Dorsolateral prefrontal cortex (tissue), 122 donors: ENCODE measurements at places on chromosomes 4 and X. TPM values are rescaled to one million over a fixed set of nuclear protein-coding genes. Genes with fewer than 3 reads are reported as not detected.

- DNase-seq = peak; percentile 66
These were observed 110.6 kb downstream of the DCTD start for GRCh38 chr4:182806259-182807252.

Gene HMX1
- total RNA-seq = 1.3 TPM

- DNase-seq = no peak
These were observed 111.9 kb downstream of the KDR start for GRCh38 chr4:55013431-55013955.

DNA sequence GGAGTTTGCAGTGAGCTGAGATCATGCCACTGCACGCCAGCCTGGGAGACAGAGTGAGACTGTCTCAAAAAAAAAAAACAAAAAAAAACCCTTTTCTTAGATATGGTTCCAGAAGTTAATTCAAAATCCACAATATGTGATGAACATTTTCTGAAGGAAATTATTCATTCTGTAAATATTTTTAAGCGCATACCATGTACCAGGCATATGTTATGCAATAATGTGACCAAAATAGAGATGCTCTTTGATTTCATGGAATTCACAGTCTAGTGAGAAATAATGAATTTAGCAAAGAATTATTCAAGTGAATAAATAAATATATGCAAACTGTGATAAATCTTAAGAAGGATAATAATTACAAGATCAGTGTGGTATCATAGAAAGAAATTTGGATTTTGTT, 174.7 kb downstream of the GC start:
- no peak for DNase-seq

DNA sequence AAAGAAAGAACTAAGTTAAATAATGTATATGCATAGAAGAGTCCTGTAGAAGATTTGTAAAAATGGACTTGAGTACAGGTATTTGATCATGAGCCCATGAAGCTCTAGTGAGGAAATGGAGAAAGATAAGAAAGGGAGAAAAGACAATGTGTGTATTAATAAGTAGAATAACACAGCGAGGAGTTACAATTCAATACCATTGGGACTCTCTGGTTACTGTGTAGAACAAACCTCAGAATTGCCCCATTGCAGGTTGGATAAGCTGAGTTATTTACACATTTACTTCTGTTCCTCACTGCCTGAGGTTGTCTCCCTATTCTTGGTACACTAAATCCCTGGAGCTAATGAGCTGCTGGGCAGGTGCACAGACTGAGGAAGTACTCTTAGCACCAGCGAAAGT, 33.3 kb downstream of the BANK1 start:
- no peak for DNase-seq

GRCh38 chrX:121598356-121598755, 550.9 kb downstream of the GLUD2 start:
- DNase-seq = no peak

Gene CT47B1
- not detected for total RNA-seq

Gene NKX6-1
- total RNA-seq = 0.31 TPM

DNA sequence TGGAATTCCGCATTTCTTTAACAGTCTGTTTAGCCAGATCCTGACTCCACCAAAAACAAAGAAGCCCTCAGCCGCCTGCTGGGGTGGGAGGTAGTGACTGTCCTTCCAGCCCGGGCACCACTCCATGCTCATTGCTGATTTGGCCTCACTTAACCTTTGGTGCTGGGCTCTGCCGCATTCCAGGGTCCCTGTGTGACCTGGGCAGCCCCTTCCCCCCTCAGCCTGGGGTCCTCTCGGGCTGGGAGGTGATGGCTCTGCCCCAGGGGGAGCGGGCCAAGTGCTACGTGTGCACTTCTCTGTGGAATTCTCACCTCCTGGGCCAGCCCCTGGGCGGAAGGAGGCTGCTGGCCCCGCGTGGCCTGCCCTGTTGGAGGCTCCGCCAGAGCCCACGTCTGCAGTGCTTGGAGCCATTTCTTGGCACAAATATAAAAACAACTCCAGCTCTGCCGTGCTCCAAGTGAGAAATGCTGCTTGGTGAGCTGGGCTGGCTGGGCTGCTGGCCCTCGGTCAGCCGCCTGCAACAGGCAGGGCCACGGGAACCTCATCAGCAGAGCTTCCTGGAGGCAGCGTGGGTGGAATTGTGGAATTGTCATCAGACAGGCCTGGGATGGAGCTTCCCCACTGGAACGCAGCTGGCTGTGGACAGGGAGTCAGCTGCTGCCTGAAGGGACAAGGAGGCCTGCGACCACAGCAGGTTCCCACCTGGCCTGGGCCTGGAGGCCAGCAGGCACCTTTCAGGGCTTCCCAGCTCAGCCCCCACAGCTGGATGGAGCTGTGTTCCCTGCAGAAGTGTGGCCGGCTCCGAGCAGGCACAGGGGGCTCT, 66.0 kb downstream of the TRMT44 start:
- peak; percentile 65 for DNase-seq

GRCh38 chr4:82031376-82031927, 342.3 kb downstream of the HNRNPD start:
- no peak for DNase-seq

DNA sequence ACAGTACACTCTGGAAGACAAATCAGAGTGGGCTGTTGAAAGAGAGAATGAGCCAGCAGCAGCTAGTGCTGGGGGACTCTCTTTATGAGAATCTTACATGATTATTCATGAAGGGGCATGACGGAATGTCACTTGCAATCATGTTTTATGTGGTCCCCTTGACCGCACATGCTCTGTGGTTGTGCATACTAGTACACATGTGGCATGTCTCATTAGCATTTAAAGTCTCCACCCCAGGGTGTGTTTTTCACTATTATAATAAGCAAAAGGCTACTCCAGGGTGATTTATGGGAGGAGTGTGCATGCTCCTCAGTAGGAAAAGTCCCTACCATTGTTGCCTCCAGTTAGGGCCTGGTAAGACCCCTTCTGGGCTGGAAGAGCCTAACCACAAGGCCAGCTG, 30.7 kb upstream of the MAGEA11 start:
- no peak for DNase-seq

GRCh38 chr4:8035371-8035780, 95.7 kb upstream of the AFAP1 start:
- no peak for DNase-seq

Gene NEUROG2
- total RNA-seq = 0.46 TPM

Gene SPANXN3
- total RNA-seq = not detected

Gene ODAPH
- total RNA-seq = 0.70 TPM

GRCh38 chr4:67332627-67333026, 212.7 kb downstream of the CENPC start:
- no peak for DNase-seq

Gene GUCY1B1
- 94.4 TPM for total RNA-seq

GRCh38 chr4:103493450-103494159, 226.2 kb downstream of the TACR3 start:
- no peak for DNase-seq

Gene DNAAF6
- not detected for total RNA-seq

Gene SSX2B
- total RNA-seq = not detected

DNA sequence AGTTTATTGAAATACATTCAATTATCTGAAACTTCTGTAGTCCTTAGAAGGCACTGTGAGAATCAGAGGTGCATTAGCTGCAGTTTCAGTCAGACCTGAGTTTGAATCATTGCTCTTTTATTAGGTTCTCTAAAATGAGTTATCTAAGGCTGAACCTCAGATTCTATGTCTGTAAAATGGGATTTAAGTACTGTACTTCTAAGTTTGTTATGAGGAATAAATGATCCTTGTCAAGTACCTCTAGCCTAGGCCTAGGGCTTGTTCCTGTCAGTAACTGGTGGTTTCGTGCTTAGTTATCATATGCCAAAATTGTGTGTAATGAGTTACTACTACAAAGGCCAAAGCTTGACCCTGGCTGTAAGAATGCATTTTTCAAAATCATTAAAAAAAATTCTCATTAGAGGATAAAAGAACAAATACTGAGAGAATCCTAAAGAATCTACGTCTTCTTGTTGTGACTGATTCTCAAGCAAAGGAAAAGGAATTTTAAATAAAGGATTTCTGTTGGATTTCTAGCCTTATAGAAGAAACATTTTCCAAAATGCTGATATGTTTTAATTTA, 65.8 kb downstream of the SLIT2 start:
- no peak for DNase-seq

Gene DCAF8L2
- not detected for total RNA-seq

DNA sequence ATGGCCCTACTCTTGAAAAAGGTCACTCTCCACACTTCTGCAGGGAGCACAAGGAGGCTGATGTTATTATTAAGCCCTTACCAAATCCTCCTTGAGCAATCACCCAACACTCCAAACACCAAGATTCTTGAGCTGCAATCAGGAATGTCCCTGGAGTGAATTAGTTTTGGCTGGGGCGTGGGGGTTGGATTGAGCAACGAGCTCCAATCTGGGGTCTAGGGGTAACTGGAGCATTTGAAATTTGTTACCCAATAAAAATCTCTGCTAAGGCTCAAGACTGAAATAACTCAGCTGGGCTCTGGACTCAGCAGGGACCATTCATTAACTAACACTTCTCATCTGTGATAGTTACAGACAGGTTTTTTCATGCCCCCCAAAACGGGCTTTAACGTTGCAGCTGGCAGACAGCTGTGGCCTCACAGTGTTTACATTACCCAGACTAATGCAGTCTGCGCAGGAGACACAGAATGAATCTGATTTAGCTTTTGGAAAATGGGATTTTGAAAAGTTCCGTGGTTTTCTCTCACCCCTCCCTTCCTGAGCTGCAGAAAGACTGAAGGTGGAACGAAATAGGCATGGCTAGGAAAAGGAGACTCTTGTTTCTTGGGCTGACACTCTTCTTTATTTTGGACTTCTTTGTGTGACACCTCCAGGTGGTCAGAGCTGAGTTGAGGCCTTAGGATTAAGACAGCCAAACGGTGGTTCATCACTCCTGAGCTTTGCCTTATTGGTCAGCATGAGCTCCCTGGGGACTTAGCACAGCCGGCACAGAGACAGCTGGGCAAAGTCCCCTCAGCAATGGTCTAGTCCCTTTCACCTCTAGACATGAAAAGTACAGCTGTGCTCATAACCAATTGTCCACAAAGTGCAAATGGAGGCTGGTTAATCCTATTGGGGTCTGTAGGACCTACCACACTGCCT, 26.6 kb downstream of the PLAC1 start:
- no peak for DNase-seq

Gene UGT2B10
- total RNA-seq = not detected

Gene BST1
- 2.8 TPM for total RNA-seq
